ENCODE measurements at places on chromosomes 6 and 20.

DNA sequence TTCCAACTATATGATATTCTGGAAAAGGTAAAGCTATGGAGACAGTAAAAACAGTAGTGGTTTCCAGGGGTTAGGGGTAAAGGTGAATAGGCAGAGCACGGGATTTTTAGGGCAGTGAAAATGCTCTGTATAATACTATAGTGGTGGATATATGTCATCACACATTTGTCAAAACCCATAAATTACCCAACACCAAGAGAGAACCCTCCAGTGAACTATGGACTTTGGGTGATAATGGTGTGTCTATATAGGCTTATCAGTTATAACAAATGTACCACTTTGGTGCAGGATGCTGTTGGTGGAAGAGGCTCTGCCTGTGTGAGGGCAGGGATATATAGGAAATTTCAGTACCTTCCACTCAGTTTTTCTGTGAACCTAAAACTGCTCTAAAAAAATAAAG, 149.9 kb downstream of the GPX5 start:
- DNase-seq: no peak

- DNase-seq: no peak
Measured at GRCh38 chr6:32658268-32658897, 8.1 kb downstream of the HLA-DQB1 start.

DNA sequence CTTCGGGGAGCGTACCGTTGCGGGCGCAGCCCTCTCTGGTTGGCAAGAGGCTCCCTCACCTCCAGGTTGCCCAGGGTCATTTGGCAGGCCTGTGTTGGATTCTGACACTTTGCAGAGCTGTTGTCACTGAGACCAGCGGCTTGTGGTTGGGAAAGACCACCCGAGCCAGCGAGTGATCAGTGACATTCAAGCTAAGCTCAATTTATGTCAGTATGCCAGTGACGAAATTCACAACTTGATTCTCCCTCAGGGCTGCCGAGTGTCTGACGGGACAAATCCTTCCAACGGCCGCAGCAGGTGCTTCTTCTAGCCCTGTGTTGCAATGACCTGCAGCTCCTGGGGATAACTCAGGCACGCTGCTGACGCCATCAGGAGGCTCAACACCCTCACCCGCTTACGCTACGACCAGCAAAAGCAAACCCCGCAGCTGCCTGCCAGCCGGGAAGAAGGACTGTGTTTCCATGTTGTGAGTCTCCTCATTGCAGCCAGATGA, 16.9 kb upstream of the SLC22A2 start:
- DNase-seq: no peak

GRCh38 chr20:23061734-23062561, 12.5 kb upstream of the THBD start:
- DNase-seq: no peak

DNA sequence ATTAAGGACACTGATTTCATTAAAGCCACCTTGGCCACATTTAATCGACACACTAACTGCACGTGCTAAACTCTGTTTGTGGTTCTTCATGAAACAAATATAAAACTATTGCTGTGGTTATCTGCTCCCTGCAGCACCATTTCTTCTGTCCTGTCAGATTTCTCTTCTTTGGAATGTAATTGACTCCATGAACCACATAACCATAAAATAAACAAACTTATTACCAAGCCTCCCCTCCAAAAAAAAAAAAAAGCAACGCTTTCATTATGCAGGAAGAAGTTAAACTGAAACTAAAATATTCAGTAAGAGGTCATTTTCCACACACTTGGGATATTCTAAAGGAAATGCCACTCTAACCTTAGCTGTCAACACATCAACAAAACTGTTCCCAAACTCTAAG, 319.1 kb upstream of the NT5E start:
- no peak for DNase-seq

- DNase-seq: no peak
Measured at GRCh38 chr6:11989386-11989785, 22.7 kb upstream of the HIVEP1 start.

GRCh38 chr20:58647162-58647795, 3.8 kb upstream of the STX16 start:
- no peak for DNase-seq
